ENCODE measurements at places on chromosomes 4 and X.

GRCh38 chrX:131671735-131672134, 127.9 kb downstream of the OR13H1 start:
- no peak for DNase-seq

DNA sequence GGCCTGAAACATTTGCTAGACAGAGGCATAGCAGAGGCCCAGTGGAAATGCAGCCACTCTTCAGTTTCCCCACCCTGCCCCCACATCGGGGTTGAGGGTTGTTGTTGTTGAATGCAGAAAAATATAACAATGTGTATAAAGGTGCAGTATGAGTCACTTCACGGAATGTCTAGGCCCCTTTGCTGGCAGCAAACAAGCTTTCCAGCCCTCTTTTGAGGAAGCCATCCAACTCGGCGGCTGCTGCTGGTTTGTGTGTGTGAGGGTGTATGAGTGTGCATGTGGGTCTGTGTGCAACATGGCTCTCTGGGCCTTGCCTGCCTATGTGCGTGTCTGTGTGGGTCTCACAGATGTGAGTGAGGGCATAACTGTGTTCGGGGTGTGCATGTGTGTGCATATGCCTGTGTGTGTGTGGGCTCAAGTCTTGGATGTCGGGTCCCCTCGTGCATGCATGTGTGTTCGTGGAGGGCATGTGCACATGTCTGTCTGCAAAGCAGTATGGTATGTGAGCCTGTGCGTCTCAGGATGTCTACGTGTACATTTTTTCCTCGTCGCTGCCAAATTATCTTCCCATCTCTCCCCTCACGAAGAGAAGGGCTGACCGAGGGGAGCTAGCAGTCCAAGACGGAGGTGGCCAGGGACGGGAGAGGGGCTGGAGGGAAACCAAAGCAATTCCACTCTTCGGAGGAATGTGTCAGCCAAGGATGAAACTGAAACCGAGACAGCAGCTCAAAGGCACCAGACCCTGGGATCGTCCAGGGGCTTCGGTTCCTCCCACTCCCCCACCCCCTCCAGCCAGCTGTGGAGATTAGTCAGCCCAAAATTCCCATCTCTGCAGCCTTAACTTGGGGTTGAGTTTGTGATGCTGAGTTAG, 8.4 kb upstream of the ELF4 start:
- DNase-seq, result no peak

GRCh38 chr4:8394061-8394519, 46.4 kb downstream of the ACOX3 start:
- no peak for DNase-seq

GRCh38 chr4:172683021-172683420, 485.6 kb upstream of the GALNT7 start:
- no peak for DNase-seq

DNA sequence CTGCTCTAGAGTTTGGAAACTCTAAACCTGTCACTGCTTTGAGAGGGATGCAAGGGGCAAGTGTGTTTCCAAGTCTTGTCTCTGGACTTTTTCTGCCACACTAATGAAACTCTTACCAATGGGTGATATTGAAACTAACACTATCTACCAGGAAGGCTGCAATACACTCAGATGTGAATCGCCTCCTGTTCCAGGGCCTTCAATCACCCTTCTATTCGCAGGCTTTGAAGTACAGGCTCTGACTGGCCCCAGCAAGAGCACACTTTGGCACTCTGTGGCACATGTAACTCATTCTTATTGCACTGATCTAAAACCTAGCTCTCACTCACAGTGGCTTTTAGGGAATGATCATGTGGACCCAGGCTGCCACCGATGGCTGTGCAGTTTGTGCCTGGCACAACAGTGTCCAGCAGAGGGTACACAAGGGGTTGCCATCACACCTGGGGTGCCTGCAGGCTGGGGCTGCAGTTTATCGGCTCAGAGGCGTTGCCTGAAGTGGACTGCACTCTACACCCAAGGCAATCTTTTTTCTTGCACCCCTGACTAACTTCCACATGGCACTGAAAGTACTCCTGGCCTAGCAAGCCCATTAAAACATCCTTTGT, 210.8 kb downstream of the MGST2 start:
- no peak for DNase-seq

DNA sequence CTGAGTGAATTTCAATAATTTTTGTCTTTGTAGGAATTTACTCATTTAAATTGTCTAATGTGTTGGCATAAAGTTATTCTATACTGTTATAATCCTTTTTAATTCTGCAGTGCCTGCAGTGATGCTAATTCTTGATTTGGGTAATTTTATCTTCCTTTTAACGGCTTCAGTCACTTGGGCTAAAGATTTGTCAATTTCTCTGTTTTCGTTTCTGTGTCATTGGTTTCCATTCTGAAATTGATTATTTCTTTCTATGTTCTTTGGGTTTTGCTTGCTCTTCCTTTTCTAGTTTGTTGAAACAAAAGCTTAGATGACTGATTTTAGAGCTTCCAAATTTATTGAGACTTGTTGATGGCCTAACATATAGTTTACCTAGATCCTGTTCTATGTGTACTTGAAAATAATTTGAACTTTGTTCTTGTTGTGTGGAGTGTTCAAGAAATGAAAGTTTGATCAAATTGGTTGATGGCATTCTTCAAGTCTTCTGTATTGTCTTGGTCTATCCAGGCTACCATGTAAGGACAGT, 89.4 kb downstream of the TNIP2 start:
- DNase-seq, result no peak

- no peak for DNase-seq
These were observed 167.4 kb downstream of the COL4A6 start for GRCh38 chrX:108270739-108271396.

GRCh38 chrX:7318661-7319060, 170.7 kb upstream of the PUDP start:
- no peak for DNase-seq

GRCh38 chr4:139568206-139568955, 12.4 kb upstream of the SETD7 start:
- DNase-seq, result no peak

All from activated CD8-positive, alpha-beta T cell treated with anti-CD3 and anti-CD28 coated beads, Interleukin-2, amount 10 ng/mL, durations not matched to agents 7 days and 5 days (primary cell).